ENCODE measurements at places on chromosomes 1 and 21. TPM values are rescaled to one million over a fixed set of nuclear protein-coding genes. Genes with fewer than 3 reads are reported as not detected.

- DNase-seq = no peak
These were observed 286.5 kb downstream of the NPHP4 start for GRCh38 chr1:5705751-5706150.

CASZ1 gene
- polyA plus RNA-seq = 18.7 TPM

RAB42 gene
- 4.6 TPM for polyA plus RNA-seq

GRCh38 chr1:3477241-3477995 lies 23.0 kb downstream of the ARHGEF16 start:
- DNase-seq = no peak

DNA sequence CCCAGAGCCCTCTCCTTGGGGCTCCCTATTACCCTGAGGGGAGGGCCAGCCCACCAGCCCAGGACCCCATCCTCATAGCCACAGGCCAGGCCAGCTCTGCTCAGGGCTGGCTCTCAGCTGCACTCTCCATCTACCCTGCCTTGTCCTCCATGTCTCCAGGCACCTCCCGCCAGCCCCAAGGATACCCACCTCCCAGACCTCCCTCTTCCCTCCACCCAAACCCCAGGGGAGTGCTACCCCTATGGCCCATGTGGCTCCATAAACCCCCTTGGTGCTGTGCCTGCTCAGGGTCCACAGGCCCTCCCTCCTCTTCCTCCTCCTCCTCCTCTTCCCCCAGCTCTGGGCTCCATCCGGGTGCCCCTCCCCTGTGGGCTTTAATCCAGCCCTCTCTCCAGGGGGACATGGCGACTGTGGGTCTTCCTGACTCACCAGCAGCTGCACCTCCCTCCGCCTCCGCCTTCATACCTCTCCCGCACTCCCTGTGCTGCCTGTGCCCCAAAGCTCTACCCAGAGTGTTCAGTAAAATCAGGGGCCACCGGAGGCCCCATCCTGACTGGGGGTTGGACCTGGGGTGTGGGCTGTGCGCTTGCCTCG lies 9.1 kb downstream of the YBEY start:
- no peak for DNase-seq

DNA sequence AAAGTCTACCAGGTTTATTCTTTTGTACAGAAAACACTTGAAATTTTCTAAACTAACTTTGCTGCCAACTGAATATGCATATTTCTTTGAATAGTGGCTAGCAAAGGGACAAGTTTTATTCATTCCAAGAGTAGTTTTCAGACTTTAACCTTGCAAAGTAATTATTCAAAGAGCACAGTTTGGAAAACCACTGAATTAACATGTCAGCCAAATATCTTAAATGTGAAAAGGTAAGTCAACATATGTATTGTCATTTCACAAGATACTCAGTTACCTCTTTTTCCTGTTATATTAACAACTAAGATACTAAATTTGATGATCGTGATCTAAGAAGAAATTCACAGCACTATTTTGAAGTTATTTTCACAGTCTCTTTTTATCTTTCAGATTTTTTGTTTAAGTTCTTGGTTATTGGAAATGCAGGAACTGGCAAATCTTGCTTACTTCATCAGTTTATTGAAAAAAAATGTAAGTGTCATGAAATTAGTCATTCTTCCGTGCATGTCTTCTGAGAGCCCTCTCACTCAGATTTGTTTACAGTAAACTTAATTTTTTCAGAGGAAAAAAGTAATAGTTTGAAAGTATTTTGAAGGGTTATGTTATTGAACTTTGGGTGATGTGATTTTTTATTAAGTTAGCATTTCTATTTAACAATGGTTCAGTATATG lies 15.3 kb downstream of the RAB4A start:
- no peak for DNase-seq

- DNase-seq = peak; percentile 7
These were observed 2.4 kb downstream of the CCDC17 start for GRCh38 chr1:45621501-45621836.

- DNase-seq = no peak
These were observed 80.3 kb upstream of the PTBP2 start for GRCh38 chr1:96641282-96641681.

- no peak for DNase-seq
These were observed 84.8 kb upstream of the CACNA1E start for GRCh38 chr1:181398544-181398943.

CBR3 gene
- 2.4 TPM for polyA plus RNA-seq

IVL gene
- polyA plus RNA-seq = not detected

TEX38 gene
- 0.45 TPM for polyA plus RNA-seq

- DNase-seq = no peak
These were observed 4.9 kb upstream of the S100A8 start for GRCh38 chr1:153395776-153396175.

GRCh38 chr1:118159569-118159968 lies 25.5 kb downstream of the SPAG17 start:
- peak; percentile 62 for DNase-seq

GRCh38 chr1:23601135-23601967 lies 42.0 kb upstream of the ID3 start:
- DNase-seq = no peak

CD34 gene
- 33.1 TPM for polyA plus RNA-seq

TGFB2 gene
- polyA plus RNA-seq = 30.7 TPM

Data from spinal cord (tissue), 10 donors.